ENCODE measurements at places on chromosomes 6 and 20.
A peak's percentile ranks its signal among the peaks of the same experiment; 100 is the strongest.

- no peak for DNase-seq
These were observed 66.0 kb downstream of the RNF182 start for GRCh38 chr6:13990796-13991195.

DNA sequence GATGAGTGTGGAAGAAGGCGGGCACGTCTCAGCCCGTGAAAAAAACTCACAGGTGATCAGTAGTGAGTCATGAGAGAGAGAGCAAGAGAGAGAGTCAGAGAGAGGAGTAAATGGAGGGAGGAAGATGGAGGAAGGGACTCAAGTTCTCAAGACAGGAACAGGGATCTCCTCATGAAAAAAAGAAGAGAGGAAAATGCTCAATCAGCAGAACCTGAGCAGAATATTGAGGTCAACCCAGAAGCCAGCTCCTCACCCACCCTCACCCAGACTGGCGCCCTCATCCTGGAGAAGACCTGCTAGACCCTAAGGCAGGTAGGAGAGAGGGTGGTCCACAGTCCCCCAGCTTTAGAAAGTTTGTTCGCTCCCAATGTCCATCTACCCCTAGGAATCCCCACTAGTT, 4.8 kb downstream of the UBD start:
- DNase-seq = no peak

GRCh38 chr6:44010411-44011349, 116.6 kb downstream of the MRPL14 start:
- DNase-seq = peak; percentile 22

- DNase-seq = peak; percentile 91
These were observed 135.6 kb downstream of the GMDS start for GRCh38 chr6:2109796-2110195.

- peak; percentile 45 for DNase-seq
These were observed 109.6 kb downstream of the ALDH8A1 start for GRCh38 chr6:134840086-134840867.

GRCh38 chr20:22389836-22390542, 194.4 kb downstream of the FOXA2 start:
- DNase-seq = no peak

- peak; percentile 14 for DNase-seq
These were observed 408.6 kb upstream of the ADGRB3 start for GRCh38 chr6:68226460-68226859.

DNA sequence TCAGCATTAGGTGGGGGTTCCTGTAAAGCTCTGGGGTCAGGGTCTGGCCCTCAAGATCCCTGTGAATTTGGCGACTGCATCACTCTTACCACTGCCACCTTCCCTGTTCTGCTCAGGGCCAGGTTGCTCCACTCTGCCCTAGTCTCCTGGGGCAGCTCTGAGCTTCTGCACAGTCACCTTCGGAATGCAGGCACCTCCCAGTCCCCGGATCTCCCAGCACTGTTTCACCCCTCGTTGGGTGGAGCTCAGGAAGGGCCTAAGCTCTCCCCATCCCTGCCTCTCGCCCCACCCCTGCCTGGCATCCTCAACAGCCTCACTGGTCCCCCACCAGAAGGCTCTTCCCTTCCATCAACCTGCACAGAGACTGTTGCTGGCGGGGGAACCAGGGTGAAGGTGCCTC, 46.2 kb downstream of the YTHDF1 start:
- DNase-seq = no peak
